ENCODE measurements at places on chromosomes 4 and X. TPM values are rescaled to one million over a fixed set of nuclear protein-coding genes. Genes with fewer than 3 reads are reported as not detected.
A peak's percentile ranks its signal among the peaks of the same experiment; 100 is the strongest.

GUCY1B1 gene
- 16.5 TPM for total RNA-seq

DCAF8L2 gene
- total RNA-seq = not detected

ZNF630 gene
- total RNA-seq = 2.5 TPM

ART3 gene
- 0.71 TPM for total RNA-seq

GRCh38 chrX:13076176-13076961 lies 31.9 kb upstream of the FAM9C start:
- no peak for DNase-seq
- no peak overlapping the region for H3K27ac ChIP-seq
- no peaks in the 10 kb centered on the region for H3K36me3 ChIP-seq
- no peaks in the 10 kb centered on the region for H3K4me1 ChIP-seq
- no peak overlapping the region for H3K4me3 ChIP-seq

DNA sequence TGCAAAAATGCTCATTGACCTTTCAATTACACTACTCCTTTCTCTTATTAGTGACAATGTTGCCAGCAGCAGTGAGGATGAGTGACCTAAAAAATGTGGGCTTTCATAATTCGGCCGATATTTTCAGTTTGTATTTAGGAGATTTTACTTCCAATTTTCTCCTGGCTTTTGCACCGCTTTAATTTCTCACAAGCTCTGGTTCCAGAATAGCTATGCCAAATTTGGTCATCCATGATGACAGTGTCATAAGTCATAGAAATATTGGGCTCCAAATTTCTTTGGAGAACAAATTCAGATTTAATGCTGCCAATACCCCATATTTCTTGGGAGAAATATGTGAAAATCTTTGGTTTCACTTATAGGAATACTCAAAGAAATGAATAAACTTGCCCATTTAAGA lies 187.7 kb upstream of the HCCS start:
- no peaks in the 10 kb centered on the region for H3K27me3 ChIP-seq
- no peaks in the 10 kb centered on the region for H3K4me1 ChIP-seq
- no peak for DNase-seq

- DNase-seq = peak; percentile 42
- peak overlapping the region; percentile 49 for H3K4me3 ChIP-seq
- H3K36me3 ChIP-seq = no peaks in the 10 kb centered on the region
- H3K27ac ChIP-seq = no peak overlapping the region
- H3K4me1 ChIP-seq = peaks cover 7% of the 10 kb centered on the region
These were observed 1.4 kb downstream of the RAI2 start for GRCh38 chrX:17859609-17860178.

- H3K27me3 ChIP-seq = no peaks in the 10 kb centered on the region
- DNase-seq = no peak
- H3K27ac ChIP-seq = no peak overlapping the region
- H3K36me3 ChIP-seq = no peaks in the 10 kb centered on the region
- no peaks in the 10 kb centered on the region for H3K4me1 ChIP-seq
- H3K4me3 ChIP-seq = no peak overlapping the region
These were observed 1.8 kb downstream of the BGN start for GRCh38 chrX:153496590-153496959.

DNA sequence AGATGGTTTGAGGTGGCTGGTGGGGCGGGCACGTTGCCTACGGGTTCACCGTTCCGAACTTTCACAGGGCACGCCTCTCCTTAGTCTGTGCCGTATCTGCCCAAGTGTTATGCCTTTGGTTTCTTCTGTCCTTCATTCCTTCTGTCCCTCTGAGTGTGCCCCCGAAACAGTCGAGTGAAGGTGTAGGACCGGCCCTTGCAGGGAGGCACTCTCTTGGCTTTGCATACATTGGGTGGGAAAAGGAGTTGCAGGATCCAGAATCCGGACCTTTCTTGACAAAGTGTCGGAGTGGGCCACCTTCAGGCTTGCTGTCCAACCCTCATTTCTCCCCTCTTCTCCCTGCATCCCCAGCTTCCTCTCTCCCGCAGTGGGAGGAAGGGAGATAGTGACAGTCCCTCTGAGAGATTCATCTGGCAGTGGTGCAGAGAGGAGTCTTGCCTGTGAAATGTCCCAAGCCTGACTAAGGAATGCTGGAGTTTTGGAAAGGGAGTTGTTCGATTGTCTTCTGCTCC lies 569 bp downstream of the ARFIP1 start:
- H3K27ac ChIP-seq = peak overlapping the region; percentile 86
- DNase-seq = peak; percentile 48
- H3K4me3 ChIP-seq = peak overlapping the region; percentile 63

DNA sequence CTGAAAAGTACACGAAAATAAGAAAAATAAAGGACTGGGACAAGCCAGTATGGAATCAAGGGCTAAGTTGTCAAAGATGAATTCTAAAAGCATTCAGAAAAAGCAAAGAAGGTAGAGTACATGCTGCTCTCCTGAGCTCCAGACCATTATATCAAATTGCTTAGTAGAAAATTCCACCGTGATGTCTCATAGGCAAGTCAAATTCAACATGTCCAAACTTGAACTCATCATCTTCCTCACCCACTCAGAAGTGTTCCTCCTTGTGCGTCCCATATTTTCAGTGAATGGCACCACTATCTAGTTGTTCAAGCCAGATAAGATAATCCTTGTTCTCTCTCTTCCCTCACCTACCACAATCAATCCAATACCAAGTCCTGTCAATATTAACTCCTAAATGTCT lies 37.5 kb upstream of the IL13RA2 start:
- no peaks in the 10 kb centered on the region for H3K36me3 ChIP-seq
- H3K27me3 ChIP-seq = no peaks in the 10 kb centered on the region
- no peak overlapping the region for H3K27ac ChIP-seq
- no peaks in the 10 kb centered on the region for H3K4me1 ChIP-seq
- no peak overlapping the region for H3K4me3 ChIP-seq

DNA sequence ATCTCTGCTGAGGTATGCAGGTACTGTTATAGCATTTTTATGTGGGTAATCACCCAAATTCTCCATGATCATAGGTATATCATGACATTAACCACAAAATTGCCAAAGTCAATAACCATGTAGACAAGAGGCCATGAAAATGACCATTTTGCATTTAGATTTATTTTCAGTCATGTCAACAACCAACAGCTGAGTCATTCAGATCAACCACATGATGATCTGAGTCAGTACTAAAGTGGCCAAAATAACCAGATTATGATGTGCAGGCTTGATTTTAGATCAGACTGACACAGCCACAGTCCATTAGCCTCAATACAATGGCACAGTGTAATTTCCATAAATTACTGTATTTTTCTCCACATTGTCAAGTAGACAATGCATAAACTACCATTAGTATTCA lies 240.5 kb downstream of the GRIA3 start:
- DNase-seq = no peak
- H3K4me1 ChIP-seq = peaks cover 3% of the 10 kb centered on the region
- no peak overlapping the region for H3K27ac ChIP-seq
- no peaks in the 10 kb centered on the region for H3K36me3 ChIP-seq
- no peak overlapping the region for H3K4me3 ChIP-seq

DNA sequence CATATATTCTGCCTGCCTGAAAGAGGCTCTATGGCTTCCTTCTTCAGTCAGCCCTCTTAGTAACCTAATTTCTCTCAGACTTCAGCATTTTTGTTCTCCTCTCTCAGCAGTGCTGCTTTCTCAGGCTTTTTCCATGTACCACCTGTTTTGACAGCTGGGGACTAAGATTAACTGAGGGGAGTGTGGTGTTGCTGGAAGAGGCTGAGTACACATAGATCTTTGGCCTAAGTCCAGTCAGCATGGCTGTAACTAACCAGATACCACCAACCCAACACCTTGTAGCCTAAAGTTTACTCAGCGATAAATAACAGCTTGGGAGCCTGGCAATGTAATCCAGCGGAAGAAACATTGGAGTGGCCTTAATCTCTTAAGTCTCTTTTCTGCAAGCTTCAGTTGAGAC lies 85.5 kb downstream of the RTL3 start:
- no peak overlapping the region for H3K4me3 ChIP-seq
- H3K36me3 ChIP-seq = no peaks in the 10 kb centered on the region
- H3K27ac ChIP-seq = no peak overlapping the region
- no peak for DNase-seq
- no peaks in the 10 kb centered on the region for H3K27me3 ChIP-seq
- no peaks in the 10 kb centered on the region for H3K4me1 ChIP-seq

- H3K36me3 ChIP-seq = no peaks in the 10 kb centered on the region
- no peaks in the 10 kb centered on the region for H3K4me1 ChIP-seq
- H3K27ac ChIP-seq = no peak overlapping the region
- DNase-seq = peak; percentile 34
These were observed 889.7 kb downstream of the PDHA2 start for GRCh38 chr4:96729641-96730040.

GRCh38 chr4:62344915-62345314 lies 1144.8 kb downstream of the ADGRL3 start:
- no peaks in the 10 kb centered on the region for H3K27me3 ChIP-seq
- H3K27ac ChIP-seq = no peak overlapping the region
- no peak for DNase-seq
- H3K36me3 ChIP-seq = no peaks in the 10 kb centered on the region
- no peaks in the 10 kb centered on the region for H3K4me1 ChIP-seq
- H3K4me3 ChIP-seq = no peak overlapping the region

- no peaks in the 10 kb centered on the region for H3K4me1 ChIP-seq
- no peaks in the 10 kb centered on the region for H3K36me3 ChIP-seq
- no peak for DNase-seq
- peaks cover 2% of the 10 kb centered on the region for H3K27me3 ChIP-seq
- no peak overlapping the region for H3K4me3 ChIP-seq
These were observed 16.7 kb upstream of the LHFPL1 start for GRCh38 chrX:112696481-112696880.

DNA sequence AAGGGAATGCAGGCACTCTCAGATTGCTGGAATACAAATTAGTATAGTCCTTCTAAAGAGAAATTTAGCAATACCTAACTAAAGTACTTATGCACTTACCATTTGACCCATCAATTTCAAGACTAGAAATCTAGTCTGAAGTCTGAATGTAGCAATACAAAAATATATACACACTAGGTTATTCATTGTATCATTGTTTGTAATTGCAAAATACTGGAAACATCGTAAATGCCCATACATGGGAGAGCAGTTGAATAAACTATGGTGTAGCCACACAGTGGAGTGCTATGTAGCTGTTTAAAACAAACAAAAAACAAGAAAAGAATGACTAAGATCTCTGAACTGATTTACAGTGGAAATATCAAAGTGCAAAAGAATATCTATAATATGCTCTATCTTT lies 346.4 kb downstream of the ZNF674 start:
- no peak overlapping the region for H3K27ac ChIP-seq
- no peak for DNase-seq
- no peaks in the 10 kb centered on the region for H3K4me1 ChIP-seq
- no peaks in the 10 kb centered on the region for H3K36me3 ChIP-seq
- no peak overlapping the region for H3K4me3 ChIP-seq
- peaks cover 2% of the 10 kb centered on the region for H3K27me3 ChIP-seq

GRCh38 chrX:13220916-13221315 lies 98.9 kb downstream of the ATXN3L start:
- H3K36me3 ChIP-seq = no peaks in the 10 kb centered on the region
- peaks cover 16% of the 10 kb centered on the region for H3K27me3 ChIP-seq
- no peak overlapping the region for H3K4me3 ChIP-seq
- no peak for DNase-seq
- H3K27ac ChIP-seq = no peak overlapping the region

Data from lung (tissue), 17 donors.